NCI-H2081 treated with DMSO at 0.1 percent for 48 hours (cell line): ENCODE measurements at places on chromosomes 3 and 15.

- no peak for DNase-seq
Observed at GRCh38 chr15:39645138-39645975, 64.5 kb downstream of the THBS1 start.

GRCh38 chr3:123098426-123099330, 31.9 kb downstream of the PDIA5 start:
- DNase-seq = no peak

- no peak for DNase-seq
Observed at GRCh38 chr15:90063770-90064247, 38.5 kb downstream of the IDH2 start.

DNA sequence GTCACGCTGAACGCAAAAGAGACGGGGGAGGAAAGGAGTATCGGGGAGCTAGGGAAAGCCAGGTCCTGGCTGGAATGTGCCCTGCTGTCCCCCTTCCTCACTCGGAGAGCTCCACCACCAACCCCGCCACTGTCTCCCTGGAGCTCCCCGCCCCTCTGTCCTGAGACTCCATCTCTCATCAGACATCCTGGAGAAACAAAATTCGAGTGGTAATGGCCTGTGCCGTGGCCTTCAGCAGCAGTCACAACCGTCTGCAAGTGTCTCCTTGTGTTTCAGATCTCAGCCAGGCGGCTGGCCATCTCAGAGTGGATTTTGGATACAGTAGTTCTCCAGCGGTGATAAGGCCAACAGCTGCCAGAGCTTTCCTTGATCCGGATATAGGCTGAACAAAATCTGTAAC, 76.9 kb downstream of the OCA2 start:
- DNase-seq = no peak

GRCh38 chr15:69104050-69104750, 56.2 kb upstream of the GLCE start:
- DNase-seq = no peak

- DNase-seq = no peak
Observed at GRCh38 chr15:61028427-61028826, 200.7 kb downstream of the RORA start.

- no peak for DNase-seq
Observed at GRCh38 chr15:63597038-63597790, at the start of gene FBXL22. Gene FBXL22 (plus strand): TSS chr15:63597387. CDS start chr15:63597393, 6 bp downstream.

DNA sequence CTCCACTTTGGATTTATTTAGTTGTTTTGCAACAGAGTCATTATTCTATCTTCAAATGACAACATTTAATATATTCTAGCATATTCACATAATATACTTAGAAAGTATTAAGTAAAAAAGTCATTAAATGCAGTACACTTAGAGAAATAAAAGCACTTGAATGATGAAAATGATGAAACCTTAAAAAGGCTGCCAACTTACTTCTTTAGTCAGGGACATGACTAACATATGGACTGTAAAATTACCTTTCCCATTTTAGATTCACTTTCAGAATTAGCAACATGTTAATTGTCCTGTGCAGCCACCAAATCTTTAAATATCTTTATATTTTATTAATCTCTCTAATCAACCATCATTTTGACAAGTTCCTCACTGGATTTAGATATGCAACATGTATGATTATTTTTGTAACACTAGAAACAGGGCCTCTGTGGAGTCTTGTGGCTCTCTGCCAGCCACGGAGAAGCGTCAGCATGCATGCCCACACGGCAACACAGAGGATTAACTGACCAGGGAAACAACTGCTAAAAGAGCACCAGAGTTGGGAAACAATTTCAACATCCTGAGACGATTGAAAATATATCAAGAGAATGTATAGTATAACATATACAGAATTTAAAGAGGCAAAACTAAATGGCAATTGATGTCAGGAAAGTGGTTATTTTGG, 95.7 kb downstream of the ANO10 start:
- DNase-seq = no peak

DNA sequence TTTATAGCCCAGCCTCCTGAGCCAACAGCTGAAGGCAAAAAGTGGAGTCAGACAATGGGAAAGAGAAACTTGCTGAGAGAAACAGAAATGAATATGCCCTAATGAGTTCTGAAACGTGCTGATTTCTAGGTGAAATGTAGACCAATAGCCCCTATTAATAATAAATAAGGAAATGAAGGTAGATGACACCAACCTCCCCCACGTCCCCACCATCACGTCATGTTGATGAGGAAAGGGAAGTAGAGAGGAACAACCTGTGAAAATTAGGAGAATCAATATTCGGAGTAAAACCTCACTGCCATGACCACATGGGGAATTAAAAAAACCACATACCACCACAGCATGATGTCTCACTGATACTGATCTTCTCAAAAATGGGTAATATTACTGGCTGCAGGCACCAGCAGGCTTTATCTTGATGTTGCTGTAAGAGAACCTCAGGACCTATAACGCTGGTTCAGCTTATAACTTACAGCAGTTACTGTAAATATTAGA, 64.0 kb downstream of the KAT2B start:
- DNase-seq = no peak

DNA sequence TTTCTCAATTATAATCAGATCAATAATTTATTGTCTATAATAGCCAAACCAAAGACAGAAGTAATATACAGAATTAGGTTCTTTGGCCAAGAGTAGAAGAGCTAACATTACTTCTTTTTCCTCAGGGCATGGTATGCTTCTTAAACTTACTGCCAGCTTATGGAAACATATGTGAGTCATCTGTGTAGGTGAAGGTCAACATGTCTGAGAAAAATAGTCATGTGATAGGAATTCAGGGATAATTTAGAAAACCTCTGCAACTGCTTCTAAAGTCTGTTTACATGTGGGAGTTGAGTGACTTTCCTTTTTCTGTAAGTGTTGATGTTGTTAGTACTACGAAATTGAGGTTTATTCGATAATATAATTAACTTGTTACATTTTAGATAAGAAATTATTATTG, 19.2 kb upstream of the MAP6D1 start:
- no peak for DNase-seq

DNA sequence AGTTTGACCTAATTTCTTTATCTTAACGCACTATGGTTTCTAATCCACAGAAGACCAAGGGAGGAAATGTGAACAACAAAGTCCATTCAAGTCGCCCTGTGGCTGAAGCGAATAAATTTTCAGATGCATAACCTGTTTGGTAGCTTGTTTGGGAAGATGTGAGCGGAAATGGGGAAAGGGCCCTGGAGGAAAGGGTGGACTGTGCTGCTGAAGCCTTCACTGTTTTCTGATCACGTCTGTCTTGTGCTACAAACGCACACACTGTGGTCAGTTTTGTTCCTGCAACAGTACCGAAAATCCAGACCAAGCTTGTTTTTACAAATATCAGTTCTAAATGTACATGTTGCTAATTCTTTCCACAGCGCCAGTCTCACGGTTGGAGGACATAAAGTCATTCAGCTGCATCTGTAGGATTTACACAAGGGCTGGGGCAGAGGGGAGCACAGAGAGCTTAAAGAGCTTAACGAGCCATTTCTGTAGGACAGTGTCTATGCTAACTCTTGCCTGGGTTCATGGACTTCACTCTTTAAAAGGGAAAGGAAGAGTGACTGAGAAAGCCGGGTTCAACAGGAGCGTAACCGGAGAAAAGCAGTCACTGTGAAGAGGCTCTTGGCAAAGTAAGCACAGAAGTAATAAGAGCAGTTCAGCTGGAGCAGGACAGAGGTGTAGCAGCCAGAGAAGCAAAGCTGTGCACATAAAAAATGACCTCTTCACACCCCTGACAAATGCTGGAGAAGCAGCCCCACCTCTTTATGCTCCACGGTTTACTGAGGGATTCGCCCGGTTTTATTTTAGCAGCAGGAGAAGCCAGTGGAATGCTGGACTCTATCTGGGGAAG, 66.6 kb downstream of the USF3 start:
- no peak for DNase-seq

DNA sequence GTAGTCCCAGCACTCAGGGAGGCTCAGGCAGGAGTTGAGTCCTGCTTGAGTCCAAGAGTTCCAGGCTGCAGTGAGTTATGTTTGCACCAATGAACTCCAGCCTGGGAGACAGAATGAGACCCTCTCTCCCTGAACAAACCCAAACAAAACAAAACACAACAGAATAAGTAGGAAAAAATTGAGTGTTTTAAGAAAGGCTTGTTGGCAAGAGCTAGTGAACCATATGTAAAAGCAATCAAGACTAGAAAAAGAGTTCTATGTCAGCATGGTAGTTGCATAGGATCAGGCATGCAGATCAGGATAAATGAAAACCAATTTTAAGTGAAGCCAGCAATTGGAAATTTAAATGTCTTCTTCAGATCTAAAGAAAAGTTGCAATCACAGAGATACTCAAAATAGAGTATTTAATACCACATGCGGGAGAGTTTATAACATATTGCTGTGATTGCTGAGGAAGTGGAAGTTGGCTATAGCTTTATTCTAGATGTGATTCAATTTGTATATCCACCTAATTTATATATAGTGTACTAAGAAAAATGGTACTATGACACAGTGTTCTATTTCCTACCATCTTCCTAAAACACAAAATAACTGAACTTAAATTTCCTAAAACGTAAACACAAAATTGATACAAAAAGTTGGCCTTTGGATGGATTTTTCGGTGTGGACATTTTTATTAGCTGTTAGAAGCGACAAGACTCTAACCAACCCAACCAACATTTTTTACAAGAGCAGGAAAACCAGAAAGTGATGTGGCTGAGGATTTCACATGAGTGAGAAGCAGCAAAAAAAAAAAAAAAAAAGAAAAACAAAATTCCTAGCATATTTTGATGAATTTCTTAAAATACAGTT, 101.9 kb upstream of the ROBO1 start:
- no peak for DNase-seq

DNA sequence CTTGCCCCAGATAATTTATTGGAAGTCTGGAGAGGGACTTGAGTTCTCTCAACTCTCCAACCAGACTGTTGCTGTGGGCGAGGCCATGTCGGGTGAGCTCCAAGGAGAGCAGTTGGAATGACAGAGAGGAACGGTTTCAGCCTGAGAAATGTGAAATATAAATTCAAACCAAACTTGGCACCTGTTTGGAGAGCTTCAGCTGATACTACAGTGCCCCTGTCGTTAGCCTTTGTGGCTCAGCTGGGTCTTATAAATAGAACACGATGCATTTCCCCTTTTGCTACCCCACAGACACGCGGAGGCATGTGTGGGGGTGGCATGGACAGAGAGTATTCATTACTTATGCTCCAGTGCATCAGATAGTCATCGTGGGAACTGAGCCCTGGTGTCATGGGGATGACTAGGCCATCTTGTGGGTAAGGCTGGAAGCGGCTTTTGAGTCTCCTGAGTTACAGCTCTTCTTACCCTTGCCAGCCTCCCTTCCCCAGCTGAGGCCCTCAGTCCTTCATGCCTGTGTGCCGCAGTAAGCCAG, 15.6 kb downstream of the SMAD3 start:
- DNase-seq = no peak

DNA sequence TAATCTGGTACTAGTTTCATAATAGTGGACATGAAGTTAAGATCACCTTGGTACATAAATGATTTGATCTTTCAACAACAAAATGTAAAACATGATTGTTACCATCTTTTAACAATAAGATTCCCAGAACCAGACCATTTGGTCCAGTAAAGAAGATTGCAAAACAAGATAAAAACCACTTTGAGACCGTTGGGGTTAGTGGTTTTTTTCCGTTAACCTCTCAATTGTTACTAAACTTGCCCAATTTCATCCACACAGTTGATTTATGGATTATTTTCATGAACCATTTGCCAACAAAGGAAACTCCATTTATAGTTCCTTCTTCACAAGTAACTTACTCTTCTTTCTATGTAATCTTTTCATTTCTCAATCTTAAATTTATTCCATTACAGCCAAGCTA, 53.8 kb downstream of the ATP8B4 start:
- no peak for DNase-seq

DNA sequence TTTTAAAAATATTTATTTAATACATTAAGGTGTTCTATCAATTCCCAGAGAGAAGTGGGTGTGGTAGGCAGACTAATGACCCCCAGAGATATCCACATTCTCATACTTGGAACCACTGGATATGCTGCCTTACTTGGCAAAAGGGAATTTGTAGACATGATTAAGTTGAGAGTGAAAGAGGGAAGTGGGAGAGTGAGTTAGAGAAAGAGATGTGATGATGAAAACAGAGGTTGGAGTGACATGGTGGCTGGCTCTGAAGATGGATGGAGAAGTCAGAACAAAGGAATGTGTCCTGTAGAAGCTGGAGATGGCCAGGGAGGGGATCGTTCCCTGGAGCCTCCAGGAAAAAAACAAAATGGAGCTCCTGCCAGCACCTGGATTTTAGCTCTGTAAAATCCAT, 32.0 kb downstream of the TNFAIP8L3 start:
- DNase-seq = no peak

DNA sequence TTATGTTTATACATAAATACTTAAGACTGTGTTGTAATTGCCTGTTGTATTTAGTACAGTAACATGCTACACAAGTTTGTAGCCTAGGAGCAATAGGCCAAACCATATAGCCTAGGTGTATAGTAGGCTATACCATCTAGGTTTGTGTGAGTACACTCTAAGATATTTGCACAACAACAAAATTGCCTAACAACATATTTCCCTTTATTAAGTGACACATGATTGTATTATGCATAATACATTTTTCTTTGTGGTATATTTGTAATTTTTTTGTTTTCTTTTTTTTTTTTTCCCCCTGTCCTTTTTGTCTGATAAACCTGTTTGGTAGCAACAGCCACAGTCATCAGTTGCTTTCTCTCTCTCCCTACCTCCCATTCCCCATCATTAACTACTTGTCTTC, 945.6 kb downstream of the ZPLD1 start:
- DNase-seq = no peak

- DNase-seq = no peak
Observed at GRCh38 chr3:45350680-45351079, 37.7 kb upstream of the LARS2 start.

GRCh38 chr15:57393061-57393460, 16.8 kb downstream of the CGNL1 start:
- DNase-seq = no peak

- DNase-seq = no peak
Observed at GRCh38 chr3:20898962-20899361, 713.0 kb upstream of the SGO1 start.

- DNase-seq = peak; percentile 98
Observed at GRCh38 chr3:183807209-183807728, 18.1 kb downstream of the MAP6D1 start.

- no peak for DNase-seq
Observed at GRCh38 chr3:64832098-64832497, 144.3 kb upstream of the ADAMTS9 start.

DNA sequence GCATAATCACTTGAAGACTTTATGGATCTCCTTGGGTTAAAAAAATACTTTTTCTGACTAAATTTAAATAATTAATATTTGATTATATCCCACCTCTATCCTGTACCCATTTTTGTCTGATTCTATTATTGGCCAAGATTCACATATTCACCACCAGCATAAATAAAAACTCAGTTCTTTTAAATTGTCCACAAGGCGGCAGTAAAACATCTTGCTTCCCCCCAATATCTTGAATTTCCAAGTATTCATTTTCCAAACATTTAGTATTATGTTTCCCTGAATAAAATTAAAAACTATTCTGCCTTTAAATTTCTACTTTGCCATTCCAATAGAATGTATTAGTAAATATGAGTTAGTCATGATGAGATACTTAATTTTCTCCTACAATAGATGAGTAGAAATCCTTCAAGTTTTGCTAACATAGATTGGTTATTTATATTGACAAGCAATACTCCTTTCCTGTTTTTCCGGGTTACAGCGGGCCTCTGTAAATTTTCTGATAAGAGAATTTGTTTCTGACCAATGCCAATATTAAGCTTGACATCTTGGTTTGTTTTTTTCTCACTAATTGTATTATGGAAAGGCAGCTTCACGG, 218.7 kb upstream of the MDFIC2 start:
- no peak for DNase-seq
